ENCODE measurements at places on chromosomes 6 and 20.

DNA sequence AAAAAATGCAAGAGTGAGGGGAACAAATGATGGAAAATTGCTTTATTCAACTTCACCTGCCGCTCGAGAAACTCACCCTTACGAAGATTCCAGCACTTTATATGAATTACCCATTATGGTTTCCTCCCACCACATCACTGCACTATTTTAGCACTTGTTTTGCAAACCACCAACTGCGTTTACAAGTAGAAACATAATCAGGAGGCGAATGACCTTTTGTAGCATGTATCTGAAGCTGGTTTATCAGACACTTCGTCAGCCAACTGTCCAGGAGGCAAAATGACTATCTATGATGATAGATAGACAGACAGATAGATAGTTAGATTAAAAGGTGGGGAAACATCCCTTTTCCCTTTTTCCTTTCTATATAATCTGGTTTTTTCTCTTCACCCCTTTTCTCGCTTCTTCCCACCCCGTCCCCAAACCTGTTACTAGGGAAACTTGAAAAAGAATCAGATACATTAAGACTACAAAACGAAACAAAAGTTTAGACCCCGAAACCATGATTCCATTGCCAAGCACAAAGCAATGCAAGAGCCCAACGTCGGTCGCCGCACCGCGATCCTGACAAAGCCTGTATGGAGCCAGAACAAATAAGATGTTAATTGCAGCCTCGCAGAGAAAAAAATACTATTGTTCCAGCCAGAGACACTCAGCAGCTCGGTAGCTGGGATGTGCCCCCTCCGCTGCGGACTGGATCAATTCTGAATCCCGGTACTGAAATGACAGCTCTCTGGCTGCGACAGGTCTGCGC lies 933 bp upstream of the ADGRB3 start:
- peak; percentile 74 for DNase-seq

- no peak for DNase-seq
These were observed 133.1 kb downstream of the SYCP2 start for GRCh38 chr20:59800309-59800708.

GRCh38 chr6:47495954-47496545 lies 18.5 kb downstream of the CD2AP start:
- no peak for DNase-seq

- peak; percentile 15 for DNase-seq
These were observed 1.7 kb downstream of the PREX1 start for GRCh38 chr20:48826069-48826468.

- DNase-seq, result no peak
These were observed 50.7 kb upstream of the BHLHE23 start for GRCh38 chr20:63057171-63058117.

GRCh38 chr6:108995296-108995695 lies 99.3 kb downstream of the SESN1 start:
- DNase-seq, result no peak

DNA sequence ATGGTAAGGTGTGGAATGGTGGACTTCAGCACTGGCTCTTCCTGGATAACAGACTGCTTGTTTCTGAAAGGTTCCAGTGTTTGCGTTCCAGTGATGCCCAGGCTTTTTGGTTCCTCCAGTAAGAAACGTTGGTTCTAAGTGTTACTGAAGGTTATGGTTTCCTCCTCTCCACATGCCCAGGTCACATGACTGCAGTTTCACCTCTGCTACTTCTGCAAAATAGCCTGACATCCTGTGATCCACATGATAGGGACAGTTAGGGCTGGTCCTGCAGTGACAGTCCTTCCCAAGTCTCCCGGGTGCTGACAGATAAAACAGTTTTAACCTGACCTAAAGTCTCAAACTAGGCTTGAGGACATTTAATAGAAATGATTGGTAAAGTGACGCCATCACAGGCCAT lies 132.2 kb upstream of the CST7 start:
- no peak for DNase-seq

GRCh38 chr20:3612795-3613572 lies 50.2 kb downstream of the GFRA4 start:
- no peak for DNase-seq

DNA sequence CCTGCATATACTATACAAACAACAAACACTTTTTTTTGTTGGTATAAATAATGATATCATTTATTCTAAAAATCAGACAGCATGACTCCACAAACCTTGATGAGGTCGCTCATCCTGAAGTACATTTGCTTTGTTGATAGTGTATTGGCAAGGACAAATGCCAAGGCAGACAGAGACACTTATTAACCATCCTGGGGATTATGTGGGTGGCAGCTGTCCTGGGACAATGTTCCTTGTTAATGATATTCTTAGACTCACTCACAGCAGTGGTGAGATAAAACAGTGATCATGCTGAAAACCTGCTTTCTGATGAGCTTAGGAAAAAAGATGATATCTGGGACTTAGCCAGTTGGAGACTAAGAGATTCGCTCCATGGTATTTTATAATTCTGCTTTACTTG lies 85.4 kb upstream of the OGFRL1 start:
- DNase-seq, result no peak

DNA sequence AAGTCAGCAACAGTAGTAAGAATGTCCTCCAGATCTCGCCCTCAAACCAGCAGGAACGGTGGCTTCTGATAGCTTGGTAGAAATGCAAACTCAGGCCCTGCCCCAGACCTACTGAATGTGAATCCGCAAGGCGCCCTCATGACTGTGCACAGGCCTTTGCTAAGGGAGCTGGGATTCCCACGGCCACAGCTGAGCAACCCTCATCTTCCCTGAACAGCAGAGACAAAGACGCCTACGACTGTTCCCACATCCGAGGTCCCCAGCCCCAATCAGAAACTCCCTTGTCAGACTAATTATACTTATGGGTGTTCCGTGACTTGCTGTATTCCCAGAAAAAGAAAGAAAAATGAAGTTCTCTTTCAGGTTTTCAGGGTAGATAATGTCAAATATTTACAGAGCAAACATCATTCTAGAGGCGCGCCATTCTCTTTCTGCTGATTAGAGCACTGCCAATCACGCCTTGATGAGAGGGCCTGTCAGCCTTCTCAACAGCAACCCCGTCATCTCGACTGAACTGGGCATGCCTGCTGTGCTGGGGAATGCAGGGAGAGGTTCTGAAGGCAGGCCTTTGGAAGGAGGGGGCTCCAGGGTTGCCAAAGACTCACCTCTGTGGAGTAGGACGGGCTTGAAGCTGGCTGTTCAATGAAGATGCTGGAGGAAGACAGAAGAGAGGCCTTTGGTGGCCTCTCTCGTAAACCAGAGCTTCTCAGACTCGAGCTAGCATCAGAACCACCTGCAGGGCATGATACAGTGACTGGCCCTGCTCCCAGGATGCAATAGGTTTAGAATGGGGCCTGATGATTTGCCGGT lies 79.9 kb downstream of the ZNF217 start:
- no peak for DNase-seq

GRCh38 chr20:16778159-16778558 lies 30.0 kb downstream of the OTOR start:
- DNase-seq, result no peak

- peak; percentile 52 for DNase-seq
These were observed 7.8 kb upstream of the LCA5 start for GRCh38 chr6:79544939-79545450.

GRCh38 chr20:38034108-38034649 lies 633 bp downstream of the RPRD1B start:
- no peak for DNase-seq

GRCh38 chr6:17987697-17988421 lies 424 bp upstream of the KIF13A start:
- peak; percentile 69 for DNase-seq

- DNase-seq, result no peak
These were observed 16.8 kb downstream of the BCL2L1 start for GRCh38 chr20:31705598-31706597.

DNA sequence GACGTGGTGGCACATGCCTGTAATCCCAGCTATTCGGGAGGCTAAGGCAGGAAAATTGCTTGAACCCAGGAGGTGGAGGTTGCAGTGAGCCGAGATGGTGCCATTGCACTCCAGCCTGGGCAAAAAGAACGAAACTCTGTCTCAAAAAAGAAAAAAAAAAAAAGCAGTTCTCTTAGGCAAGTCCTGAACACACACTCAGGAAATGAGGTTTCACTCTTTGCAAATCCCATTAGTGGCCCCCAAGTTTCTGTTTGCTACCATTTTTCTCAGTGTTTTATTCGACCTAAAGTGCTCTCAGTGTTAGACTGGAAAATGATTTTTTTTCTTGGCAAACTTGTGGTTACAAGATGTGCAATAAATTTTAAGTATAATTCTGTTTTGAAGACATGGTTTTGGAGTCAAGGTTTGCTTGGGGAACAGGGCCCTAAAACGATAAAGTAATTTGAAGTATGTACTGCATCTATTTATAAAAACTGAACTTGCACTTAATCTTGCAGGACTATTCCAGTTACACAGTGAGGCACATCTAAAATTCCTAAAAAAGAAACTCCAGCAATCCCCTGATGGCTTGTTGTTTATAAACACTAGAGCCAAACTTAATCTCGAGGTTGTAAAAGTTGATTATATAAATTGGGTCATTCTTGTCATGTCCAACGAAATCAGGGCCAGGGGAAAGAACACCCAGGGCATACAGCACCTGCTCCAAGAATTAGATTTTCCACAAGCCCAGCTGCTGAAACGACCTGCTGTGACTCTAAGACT lies 42.6 kb downstream of the MAP1LC3A start:
- DNase-seq, result no peak

DNA sequence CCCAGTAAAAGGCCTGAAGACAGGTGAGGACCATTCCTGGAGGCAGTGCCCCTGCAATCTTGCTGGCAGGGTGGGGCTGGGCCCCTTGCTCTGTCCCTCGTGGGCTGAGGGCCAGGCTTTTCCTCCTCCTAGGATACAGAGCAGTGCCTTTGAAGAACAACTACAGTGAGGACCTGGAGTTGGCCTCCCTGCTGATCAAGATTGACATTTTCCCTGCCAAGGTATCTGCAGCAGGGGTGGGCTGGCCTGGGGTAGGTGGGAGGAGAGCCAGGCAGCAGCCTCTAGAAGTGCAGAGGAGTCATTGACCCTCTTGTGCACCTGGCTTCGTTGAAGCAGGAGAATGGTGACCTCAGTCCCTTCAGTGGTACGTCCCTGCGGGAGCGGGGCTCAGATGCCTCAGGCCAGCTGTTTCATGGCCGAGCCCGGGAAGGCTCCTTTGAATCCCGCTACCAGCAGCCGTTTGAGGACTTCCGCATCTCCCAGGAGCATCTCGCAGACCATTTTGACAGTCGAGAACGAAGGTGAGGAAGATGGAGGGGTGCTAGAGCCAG lies 36.5 kb downstream of the PLCG1 start:
- no peak for DNase-seq

DNA sequence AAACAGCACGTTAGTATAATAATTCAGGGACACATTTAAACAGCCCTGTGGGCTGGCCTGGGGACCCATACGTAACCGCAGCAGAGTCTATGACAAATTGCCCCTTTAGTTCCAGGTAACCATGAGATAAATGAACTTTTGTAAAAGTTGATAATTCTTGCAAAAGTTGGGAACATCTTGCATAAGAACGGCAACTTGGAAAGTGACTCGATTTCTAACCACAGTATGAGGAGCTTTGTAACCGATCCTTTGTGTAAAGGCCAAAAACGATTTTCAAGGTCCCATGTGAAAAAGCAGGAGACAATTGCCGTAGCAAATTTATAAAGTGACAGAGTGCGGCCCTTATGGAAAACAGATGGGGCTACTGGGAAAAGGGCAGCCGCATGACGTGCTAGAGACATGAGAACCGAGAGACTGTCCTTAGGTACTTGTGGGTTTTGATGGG lies 81.6 kb downstream of the PSMG4 start:
- DNase-seq, result no peak

DNA sequence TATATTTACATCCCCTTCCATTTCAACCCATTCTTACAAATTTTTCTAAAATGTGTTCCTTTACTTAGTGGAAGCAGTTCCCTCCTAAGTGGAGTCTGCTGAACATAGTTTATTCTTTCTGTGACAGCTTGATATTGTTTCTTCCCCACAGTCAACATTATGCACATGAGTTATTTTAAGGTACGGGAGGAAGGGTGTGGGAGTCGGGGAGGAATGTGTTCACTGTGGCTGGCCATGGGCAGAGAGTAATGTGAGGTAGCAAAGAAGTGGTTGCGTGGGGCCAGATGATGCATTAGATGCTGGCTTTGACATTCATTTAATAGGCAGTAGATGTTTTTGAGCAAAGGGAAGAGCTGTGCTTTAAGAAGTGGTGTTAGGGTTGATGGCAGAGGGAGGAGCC lies 98.5 kb downstream of the ARMC2 start:
- no peak for DNase-seq

DNA sequence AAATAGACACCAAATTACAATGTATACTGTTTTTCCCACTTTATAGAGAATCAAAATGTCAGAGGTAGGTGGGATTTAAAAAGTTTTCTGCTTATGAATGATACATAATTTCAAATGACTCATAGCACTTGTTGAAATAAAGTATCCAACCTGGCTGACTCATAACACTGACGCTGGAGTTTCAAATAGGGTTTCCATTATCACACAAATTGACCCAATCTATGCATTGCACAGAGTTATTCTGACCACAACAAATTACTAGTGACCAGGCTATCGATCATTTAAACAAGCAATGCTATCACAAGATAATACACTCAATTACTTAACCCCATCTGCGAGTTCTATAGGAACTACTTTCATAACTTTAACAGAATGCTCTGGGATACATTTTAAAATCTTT lies 31.9 kb upstream of the PRELID3B start:
- no peak for DNase-seq

DNA sequence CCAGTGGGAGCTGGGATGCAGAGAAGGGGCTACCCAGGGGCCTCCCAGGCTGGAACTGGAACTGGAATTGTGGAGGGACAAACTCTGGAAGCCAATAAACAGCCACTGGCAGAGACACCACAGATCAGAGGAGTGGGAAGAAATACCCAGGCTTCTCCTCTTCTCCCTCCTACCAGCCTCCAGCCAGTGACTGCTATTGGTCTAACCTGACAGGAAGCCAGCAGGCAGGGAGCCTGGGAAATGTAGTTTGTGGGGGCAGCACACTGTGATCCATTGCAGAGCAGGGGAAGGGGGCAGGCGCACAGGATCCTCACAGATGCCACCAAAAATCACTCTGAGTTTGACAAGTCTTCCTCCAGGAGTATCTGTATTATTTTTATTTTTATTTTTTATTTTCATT lies 12.1 kb upstream of the MLN start:
- DNase-seq, result no peak

GRCh38 chr6:37011656-37012378 lies 6.4 kb downstream of the FGD2 start:
- no peak for DNase-seq

GRCh38 chr20:15561707-15562404 lies 1011.4 kb downstream of the KIF16B start:
- DNase-seq, result no peak
